ENCODE measurements at places on chromosomes 1 and 21. TPM values are rescaled to one million over a fixed set of nuclear protein-coding genes. Genes with fewer than 3 reads are reported as not detected.

CNR2 gene
- total RNA-seq: not detected

TBX19 gene
- total RNA-seq: 0.32 TPM

CLCNKB gene
- total RNA-seq: not detected

KCNE1 gene
- total RNA-seq: 0.11 TPM

GRCh38 chr1:121472017-121472416 is 287.2 kb downstream of the SRGAP2C start:
- DNase-seq: no peak

DNA sequence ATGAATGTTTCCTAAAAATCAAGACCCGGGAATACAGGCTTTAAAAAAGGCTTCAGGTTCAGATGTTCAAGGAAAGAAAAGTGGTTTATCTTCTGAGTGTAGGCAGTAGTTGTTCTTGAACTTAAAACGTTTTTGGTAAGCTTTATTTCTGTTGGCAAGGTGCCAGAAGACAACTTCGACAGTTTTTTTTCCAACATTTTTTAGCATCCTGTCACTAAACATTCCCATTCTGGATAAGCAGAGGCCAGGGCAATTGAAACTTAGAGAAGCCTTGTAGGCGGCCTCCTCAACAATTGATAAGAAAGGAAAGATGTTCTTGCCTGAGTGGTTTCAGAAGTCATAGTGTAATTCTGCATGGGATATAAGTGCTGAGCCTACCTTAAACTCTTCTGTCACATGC is 66.7 kb downstream of the PATJ start:
- DNase-seq: peak; percentile 1

DNA sequence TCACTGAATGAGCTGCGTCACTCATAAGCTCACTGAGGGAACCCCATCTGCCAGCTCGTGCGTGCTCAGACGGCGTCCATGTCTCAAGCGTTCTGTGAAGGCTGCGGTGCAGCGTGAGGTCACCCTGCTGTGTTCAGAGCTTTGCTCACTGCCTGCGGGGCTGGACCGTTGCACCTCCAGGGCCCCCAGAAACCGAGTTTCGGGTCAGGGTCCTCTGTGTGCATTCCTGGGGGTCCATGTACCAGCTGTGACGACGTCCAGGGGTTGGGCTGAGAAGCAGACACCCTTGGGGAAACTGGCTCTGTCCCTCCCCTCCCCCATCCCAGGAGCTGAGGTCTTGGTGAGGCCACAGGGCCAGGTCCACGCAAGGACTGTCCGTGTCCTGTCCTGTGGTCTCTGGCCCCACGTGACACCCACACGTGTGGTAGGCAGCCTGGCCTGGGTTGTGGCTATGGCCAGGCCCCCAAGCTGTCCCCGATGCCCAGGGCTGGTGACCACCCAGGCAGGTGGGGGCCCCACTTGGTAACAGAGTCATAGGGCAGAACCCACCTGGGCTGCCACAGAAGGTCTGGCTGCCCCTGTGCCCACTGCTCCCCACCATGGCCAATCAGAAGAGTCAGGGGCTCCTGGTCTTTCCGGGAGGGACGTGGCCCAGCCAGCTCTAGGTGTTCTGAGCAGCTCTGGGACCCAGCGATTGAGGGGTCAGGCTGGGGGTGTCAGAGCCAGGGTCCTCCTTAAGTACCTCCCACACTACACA is 24.4 kb downstream of the FTCD start:
- DNase-seq: no peak

DNA sequence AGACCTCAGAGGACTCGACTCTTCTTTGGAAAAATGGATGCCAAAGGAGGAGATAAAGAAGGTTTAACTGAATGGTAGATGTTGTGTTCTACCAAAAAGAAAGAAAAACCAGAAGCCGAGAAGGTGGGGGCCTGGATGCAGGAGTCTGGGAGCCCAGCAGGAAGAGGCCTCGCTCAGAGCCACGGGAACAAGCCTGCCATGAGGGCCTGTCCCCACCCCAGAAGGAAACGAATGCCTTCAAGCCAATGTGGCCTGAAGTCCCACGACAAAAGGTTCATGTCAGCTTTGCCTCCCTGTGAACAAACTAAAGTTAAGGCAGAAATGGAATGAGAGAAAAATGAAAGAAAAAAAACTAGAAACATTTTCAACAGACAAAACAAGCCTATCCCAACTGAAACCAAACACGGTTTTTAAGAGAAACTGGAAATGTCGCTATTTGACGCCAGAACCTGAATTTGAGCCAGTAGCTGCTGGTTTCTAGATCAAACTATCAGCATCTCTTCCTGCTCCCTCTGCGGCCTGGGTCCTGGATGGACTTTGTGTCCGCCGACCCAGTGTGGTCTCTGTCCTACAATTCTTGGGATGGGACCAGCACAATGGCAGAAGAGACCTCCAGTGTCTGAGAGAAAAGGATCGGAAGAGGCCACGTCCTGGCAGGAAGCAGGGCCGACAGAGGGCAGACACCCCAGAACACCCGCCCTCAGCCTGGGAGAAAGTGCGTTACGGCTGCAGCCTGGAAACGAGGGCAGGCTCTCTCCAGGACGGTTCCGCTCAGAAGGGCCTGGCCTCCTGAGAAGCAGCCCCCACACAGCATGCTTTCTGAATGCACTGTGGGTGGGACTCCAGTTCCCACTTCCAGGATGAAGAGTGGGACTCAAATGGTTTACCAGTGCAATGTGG is 35.2 kb downstream of the SLC45A1 start:
- DNase-seq: no peak

DNA sequence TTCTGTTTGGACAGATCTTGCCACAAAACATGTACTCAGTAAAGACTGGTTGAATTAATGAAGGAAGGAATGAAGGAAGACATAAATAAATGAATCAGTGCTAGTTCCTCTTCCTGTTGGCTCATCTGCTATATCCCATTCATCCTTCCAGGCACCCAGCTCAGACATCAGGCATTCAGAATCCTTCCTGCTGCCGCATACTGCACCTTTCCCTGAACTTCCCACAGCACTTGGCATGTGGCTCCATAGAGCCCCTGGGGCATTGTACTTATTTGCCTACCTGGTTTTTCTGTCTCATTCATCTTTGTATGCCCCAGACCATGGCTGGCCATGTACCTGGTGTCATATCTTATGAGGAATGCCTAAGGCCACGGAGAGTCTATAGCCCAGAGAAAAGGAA is 34.4 kb upstream of the ZNF648 start:
- DNase-seq: peak; percentile 84

- no peak for DNase-seq
These were observed 24.6 kb downstream of the MIXL1 start for GRCh38 chr1:226248091-226248490.

GRCh38 chr1:160255781-160256300 is 6.5 kb downstream of the DCAF8 start:
- no peak for DNase-seq

DNA sequence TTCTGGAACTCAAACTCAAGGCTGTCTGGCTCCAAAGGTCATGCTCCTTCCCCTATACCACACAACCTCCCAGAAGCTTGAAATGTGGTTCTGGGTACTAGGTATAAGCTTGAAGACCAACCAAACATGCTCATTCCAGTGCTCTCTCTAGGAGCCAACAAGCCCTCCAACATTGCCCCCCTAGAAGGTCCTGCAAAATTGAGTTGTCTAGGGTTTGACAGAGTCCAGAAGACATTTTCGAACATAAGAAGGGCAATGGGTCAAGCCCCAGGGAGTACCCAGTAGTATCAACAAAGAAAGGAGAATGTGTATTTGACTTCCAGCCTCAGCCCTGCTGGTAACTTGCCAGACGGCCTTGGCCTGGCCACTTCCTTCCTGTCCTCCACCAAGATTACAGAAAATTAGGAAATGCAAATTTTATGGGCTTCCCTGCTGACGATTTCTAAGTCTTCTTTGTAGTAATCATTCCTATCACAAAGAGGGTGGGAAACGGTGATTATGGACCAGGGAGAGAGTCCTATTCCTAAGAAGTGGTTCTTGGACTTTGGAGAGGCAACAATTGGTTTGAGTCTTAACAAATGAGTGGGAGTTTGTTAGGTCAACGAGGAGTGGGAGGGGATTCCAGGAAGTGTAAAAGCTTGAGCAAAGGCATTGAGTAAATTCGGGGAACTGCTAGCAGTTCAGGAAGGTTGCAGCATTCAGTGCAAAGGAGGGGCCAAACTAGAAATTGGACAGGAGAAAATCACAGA is 18.7 kb upstream of the SLAMF1 start:
- no peak for DNase-seq

DNA sequence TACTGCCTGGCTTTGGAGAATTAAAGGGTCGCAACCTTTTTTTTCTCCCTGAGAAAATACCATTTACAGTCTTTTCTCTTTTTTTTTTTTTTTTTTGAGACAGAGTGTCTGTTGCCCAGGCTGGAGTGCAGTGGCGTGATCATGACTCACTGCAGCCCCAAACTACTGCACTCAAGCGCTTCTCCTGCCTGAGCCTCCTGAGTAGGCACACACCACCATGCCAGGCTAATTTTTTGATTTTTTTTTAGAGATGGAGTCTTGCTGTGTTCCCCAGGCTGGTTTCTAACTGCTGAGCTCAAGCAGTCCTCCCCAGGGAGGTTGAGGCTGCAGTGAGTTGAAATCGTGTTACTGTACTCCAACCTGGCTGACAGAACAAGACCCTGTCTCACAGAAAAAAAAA is 24.6 kb downstream of the UBE4B start:
- DNase-seq: peak; percentile 49

DNA sequence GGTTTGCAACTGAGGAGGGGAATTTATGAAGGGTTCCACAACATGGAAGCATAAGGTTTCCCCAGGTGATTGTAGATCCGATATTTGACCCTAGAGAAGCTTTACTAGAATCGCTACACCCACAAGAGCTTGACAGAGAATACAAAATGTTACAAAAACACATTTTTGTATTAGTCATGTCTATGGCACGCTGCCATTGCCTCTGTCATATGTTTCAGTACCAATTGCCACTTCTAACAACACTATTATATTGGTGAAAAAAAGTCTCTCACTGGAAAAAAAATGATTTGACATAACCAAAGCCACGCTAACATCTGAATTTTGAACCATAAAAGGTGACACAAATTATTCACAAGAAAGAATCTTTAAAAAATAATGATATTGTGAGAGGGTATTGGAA is 214.5 kb downstream of the KCNT2 start:
- DNase-seq: peak; percentile 5

DNA sequence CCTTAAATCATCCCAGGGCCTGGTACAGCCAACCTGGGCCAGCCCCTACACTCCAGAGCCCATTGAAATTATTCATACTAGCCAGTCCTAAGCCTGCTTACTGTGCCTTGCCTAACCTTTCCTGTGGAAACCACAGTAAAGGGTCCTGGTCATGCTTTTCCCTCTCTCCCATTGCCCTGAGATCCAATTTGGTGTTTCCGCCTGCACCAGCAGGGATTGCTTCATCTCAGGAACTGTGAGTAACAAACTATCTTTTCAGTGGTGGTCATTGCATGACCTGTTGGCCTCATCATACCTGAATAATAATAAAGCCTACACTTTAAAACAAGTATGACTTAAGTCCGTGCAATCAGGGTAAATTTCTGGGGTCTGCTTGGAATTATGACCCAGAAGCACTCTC is 18.7 kb upstream of the GALNT2 start:
- no peak for DNase-seq

DNA sequence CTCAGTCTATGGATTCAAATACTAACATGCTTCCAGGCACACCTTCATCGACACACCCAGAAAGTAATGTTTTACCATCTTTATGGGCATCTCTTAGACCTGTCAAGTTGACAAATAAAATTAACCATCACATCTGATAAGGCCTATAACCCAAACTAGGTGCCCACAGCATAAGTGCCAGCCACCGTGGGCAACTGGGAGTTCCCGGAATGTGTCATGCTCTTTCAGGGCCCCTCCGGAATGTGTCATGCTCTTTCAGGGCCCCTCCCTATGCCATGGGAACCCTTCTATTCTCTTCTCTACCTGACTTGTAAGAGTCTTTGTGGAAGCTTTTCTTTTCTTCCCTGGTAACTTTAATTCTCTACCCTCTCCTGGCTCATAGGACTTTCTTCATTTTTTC is 26.6 kb downstream of the KRTAP24-1 start:
- peak; percentile 35 for DNase-seq

DNA sequence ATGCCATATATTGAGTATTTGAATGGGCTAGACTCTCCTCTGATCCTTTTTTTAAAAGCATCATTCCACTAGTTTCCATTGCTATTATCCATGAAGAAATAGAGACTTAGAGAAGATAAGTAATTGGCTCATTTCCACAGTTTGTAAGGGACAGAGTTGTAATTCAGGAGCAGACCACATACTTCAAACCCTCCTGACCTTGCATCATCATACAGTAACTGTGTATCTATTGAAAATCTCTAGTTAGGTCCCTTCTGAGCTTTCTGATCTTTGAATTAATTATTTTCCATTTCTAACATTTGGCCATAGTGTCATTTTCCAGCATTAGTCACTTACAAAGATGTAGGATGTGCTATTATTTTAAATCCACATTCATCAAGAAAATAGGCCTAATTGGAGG is 386.5 kb upstream of the ST6GALNAC5 start:
- DNase-seq: no peak

DNA sequence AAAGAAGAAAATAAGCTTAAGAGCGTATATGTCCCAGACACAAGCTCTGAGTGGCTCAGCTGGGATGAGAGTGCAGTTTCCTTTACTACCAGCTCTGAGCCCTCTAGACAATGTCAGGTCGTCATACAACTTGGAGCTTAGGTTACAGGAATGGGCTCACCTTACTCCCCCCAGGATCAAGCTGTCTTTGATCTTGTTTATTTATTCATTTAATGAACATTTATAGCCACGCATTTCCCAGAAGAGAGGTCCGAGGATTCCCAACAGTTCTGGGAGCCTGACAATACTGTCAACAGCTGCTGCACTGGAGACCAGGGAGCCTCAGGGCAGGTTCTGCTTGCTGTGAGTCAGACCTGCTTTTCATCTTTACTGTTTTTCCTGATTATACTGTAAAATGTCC is 378.9 kb downstream of the PLPP3 start:
- peak; percentile 38 for DNase-seq

GRCh38 chr21:18602711-18603110 is 199.1 kb upstream of the TMPRSS15 start:
- DNase-seq: no peak

DNA sequence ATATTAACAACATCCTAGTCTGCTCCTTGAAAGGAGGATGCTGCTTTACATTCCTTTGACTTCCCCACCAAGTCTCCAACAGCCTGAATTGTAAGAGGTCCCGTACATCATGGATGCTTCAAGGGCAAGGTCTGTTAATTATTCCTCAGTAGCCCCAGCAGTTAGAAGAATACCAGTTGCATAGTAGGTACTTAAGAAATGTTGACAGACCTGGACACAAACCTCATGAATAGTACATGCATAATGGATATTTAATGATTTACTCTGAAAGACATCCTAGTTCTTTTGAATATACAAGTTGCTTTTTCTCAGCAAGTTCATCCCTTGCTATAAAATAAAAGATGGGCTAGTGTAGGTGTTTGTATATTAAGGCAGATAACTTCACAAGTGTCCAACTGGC is 112.1 kb upstream of the DPYD start:
- DNase-seq: no peak

- DNase-seq: peak; percentile 70
These were observed 50.9 kb upstream of the TRABD2B start for GRCh38 chr1:48048064-48048463.

- no peak for DNase-seq
These were observed 17.8 kb downstream of the TBX19 start for GRCh38 chr1:168298446-168298845.

All from foreskin keratinocyte (primary cell).